ENCODE measurements at places on chromosomes 1 and 21.

DNA sequence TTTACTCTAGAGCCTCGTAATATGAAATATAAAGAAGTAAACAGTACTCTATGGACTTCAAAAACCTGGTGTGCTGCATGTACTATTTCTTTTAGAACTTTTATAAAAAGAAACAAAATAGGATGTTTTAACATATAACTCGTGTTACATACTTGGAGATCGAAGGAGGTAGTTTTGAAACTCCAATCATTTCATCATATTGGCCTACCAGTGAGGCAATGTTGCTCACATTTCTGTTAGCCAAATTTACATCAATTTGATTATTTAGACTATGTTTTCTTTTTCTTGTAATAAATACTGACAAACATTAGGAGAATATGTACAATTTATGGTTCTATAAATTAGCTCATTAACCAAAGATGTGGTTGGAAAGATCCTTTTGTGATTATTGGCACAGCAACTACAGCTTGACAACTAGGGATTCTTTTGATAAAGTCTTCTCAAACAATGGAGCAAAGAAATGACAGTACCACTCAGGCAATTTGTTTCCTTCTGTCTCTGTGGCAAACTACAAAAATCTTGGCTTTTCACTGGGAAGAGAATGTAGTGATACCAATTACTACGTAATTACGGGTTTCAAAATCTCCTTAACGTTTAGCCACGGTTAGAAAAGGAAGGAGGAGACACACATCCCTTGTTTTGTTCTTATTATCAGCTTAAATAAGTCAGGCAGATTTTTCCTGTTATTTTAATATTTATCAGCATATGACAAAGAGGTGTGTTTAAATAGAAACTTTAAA, 266.6 kb upstream of the SGIP1 start:
- DNase-seq, result no peak

DNA sequence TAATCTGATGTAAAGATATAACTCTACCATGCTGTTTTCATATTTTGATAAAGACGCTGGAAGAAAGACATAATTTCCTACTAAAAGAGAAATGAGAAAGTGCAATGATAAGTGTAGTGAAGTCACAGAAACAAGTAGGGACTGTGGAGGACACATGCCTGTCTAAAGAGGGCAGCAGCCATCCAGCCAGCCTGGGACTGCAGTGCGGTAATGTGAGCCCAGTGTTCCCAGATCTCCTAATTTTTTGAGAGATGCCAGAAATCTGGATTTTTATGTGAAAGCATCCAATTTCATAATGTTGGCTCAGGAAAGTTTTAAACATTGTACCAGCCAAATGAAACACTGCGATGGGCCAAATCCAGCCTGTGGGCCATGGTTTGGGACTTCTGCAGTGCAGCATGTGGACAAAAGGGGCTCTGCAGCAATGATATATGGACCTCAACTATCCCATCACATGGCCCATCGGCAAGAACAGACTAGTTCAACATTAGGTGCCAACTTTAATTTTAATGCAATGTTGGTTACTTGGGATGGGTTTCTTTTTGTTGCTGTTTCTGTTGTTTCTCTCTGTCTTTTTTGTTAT, 329.5 kb downstream of the LTN1 start:
- DNase-seq, result no peak

GRCh38 chr1:39980555-39981313, 25.8 kb downstream of the MFSD2A start:
- DNase-seq, result no peak

DNA sequence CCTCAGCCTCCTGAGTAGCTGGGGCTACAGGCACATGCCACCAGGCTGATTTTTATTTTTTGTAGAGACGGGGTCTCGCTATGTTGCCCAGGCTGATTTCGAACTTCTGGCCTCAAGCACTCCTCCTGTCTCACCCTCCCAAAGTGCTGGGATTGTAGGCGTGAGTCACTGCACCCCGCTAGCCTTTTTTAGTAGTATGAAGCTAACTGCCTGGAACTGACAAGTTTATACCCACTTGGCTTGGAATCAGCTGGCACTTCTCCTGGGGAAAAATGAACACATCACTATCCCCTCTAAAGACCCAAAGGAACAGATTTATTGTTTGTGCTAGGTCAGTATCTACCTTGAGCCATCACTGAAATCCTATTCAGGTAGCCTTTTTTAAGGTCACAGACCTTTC, 19.0 kb downstream of the TMEM63A start:
- no peak for DNase-seq

- no peak for DNase-seq
Measured at GRCh38 chr1:175862408-175862807, 119.0 kb upstream of the TNR start.

- no peak for DNase-seq
Measured at GRCh38 chr21:29396951-29397455, 98.3 kb downstream of the BACH1 start.

- no peak for DNase-seq
Measured at GRCh38 chr1:158126425-158126824, 54.3 kb upstream of the CD1D start.

DNA sequence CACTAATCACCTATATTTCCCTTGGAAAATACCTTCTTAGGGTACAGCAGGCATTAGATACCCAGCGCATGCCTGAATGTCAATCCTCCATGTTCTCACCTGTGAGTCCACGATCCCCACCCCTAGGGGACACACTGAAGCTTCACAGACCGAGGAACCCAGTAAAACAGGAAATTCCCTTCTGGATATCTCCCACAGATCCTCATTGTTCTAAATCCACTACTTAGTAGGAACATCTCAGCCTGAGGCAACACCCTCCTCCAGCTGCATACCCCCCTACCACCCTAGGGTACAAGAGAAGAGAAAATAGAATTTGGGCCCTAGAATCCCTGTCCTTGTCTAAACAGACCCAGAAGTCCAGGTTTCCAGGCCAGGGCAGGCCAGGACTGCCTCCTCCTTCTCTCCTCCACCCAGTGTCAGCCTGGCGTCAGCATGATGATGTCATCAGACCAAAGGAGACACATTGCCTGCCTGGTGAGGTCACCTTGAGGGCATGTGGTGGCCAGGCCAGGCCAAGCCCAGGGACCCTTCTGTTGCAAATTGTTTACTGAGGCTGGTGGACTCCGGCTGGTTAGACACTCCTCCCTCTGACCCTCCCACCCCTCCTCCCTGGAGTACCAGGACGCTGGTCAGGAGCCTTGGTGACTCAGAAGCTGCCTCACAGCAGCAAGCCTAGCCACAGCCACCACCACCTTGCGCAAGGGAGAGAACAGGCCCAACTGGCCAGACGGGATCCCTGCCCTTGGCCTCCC, 6.2 kb downstream of the NECTIN4 start:
- peak; percentile 70 for DNase-seq

GRCh38 chr1:31041529-31041928, 24.0 kb downstream of the PUM1 start:
- DNase-seq, result no peak

GRCh38 chr1:228362884-228363450, 43.7 kb downstream of the TRIM11 start:
- DNase-seq, result no peak

GRCh38 chr1:54335011-54335754, 71.0 kb downstream of the SSBP3 start:
- DNase-seq, result no peak

GRCh38 chr1:208231881-208232661, 12.1 kb downstream of the PLXNA2 start:
- DNase-seq, result no peak

DNA sequence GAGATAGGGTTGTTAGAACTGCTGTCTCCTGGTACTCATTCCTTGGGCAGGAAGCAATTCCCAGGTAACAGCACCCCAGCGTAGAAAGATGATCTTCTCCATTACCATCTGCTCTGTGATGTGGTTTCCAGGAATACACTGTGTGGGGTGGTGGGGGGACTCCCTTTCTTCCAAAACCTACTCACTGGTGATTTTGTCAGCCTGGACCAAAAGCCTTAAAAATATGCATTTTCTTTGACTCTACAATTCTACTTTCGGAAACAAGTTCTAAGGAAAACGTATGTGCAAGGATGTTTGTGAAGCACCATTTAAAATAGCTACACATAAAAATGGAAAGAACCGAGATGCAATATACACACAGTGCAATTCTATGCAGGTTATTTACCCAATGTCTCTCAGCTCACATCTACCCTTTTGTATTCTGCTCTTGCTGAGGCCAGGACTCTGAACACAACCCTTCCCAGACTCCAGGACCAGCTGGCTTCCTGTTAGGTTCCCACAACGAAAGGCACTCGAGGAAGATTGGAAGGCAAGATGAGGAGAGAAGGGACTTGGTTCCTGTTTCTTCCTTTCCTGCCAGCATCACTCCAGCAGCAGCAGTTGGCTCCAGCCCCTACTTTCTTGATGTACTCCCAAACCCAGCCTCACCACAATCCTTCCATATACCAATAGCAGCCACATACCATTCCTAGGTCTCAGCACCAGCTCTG, 33.0 kb upstream of the GJB5 start:
- no peak for DNase-seq

GRCh38 chr1:71414179-71414578, 333.3 kb upstream of the ZRANB2 start:
- no peak for DNase-seq

DNA sequence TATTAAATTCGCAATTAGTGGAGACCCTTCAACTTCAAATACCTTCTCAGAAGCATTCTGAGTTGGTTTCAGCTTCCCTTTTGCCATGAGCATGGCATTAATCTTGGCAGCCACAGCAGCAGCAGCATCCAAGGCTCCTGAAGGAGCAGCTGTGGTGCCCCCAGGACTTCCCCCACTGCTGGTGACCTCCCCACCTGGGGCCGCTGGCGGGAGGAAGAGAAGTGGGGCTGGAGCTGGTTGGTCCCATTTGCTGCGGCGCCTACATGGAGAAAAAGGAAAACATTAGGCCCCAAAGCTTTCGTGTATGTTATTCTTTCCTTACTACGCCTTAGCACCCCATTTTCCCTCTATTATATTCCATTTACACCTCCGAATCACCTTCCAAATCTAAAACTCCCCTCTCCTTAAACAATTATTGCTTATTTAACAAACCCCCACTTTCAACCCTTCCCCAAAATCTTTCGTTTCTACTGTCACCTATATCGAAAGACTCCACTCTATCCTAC, 569 bp downstream of the KHDC4 start:
- no peak for DNase-seq

- DNase-seq, result no peak
Measured at GRCh38 chr1:54777011-54777410, 12.7 kb upstream of the PARS2 start.

GRCh38 chr1:9866836-9867235, 43.1 kb upstream of the CLSTN1 start:
- no peak for DNase-seq

DNA sequence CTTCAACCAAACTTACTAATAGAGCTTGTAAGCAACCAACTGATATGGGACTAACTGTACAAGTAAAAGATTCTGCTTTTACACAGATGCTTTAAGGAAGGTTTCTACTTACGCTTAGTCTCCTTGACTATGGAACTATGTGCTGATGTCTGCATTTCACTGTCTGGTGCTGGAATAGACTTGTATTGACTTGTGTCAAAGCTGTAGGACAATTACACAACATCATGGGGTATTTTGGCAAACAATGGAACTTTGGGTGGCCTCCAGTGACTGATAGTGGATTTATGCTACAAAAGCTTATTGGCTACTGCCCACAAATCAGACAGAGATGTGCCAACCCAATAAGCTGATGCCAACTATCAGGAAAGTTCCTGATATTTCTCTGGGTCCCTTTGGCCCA, 10.6 kb downstream of the CBR1 start:
- peak; percentile 86 for DNase-seq

- no peak for DNase-seq
Measured at GRCh38 chr1:84277343-84278059, 24.0 kb upstream of the SAMD13 start.

Measured in right lobe of liver (tissue), 6 donors.